ENCODE measurements at places on chromosomes 4 and X.
A peak's percentile ranks its signal among the peaks of the same experiment; 100 is the strongest.

DNA sequence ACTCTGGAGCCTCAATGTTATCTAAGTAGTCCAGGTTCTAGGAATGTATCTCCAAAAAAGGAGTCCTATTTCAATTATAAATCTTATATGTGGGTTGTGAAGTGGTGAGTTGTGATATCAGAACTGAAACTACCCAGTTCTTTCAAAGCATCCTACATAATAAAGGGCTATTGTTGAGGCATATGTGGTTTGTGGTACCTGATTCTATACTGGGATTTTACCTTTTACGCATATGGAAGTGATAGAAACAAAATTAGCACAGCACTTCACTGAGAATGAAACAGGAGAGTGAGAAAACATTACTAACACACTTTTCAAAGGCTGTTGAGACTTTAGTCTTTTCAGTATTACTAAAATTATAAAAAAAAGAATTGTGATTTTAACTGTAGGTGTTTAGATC lies 417.7 kb upstream of the GALNT7 start:
- DNase-seq = no peak

DNA sequence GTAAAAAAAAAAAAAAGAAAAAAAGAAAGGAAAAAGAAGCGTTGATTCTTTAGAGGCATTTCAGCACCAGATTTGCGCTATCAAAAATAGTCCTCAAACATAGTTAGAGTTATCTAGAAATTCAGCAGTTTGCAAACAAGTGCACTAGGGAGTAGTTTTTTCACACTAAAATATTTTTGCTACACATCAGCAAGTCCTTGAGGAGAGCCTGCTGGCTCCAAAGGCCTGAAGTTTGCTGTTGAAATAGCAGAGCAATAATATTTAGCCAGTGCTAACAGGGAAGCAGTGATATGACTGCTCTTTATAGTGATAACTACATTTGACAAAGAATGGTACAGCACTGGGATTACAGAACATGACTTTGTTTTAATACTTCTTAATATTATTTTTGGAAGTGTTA lies 472.2 kb downstream of the PCDH7 start:
- DNase-seq = no peak

DNA sequence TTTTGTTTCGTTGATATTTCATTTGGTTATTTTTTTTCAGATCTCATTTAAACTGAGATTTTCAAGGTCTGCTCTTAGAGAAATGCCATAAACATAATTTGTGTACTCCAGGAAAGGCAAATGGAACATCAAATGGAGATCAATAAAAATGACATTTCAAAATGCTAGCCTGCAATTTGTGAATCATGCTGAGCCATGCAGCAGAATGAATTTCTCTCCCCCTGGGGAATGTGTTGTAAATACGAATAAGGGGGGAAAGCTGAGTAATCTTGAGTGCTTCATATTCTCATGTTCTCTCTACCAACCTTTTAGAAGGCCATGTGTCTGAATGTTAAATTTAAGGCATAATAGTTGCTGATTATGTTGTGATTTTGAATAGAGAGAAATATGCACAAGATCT lies 7.8 kb downstream of the ZCCHC4 start:
- peak; percentile 21 for DNase-seq

DNA sequence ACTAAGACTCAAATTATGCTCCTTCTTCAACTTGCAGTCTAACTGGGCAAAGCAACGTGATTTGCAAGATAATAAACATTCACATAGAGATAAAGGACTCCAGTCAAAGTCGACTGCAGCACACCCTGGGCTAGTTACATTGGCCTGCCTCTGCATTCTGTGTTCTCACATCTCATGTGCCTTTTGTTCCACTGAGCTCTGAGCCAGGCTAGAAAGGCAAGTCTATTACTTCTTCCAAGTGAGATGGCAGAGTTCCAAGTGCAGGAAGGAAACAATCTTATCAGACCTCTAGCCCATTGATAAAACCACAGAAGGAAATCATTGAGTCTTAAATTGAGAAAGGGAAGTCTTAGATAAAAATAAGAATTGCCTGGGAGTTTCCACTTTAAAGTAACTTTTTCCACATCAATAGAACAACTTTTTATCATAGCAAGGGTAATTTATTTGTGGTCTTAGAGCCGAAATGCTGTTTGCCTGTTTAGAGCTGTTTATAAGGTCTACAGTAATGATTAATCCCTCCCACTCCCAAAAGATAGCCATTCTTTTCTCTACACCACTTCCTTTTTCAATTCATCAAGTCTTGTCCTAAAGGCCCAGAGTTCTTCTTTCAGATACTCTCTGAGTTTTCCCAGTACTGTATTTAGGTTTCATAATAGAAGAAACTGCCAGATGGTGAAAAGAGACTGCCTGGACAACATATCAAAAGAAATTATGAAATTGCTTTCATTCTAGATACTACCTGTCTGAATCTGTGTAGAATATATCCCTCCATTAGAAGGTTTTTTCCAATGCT lies 200.2 kb downstream of the GUCY2F start:
- DNase-seq = no peak

DNA sequence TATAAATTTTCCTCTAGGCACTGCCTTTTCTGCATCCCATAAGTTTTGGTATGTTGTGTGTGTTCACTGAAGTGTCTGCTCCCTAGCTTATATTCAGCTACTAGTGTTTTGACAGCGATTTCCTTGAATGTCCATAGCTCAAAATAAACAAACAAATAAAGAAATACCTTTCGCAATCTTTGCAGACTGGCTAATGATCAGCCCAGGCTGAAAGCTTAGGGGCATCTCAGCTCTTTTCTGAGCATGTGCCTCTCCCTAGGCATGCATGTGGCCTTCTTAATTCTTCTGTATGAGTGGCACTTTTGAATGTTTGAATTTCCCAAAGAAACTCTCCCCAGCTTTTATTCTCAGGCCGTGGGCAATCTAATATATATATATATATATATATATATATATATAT lies 44.6 kb upstream of the SHROOM4 start:
- no peak for DNase-seq

DNA sequence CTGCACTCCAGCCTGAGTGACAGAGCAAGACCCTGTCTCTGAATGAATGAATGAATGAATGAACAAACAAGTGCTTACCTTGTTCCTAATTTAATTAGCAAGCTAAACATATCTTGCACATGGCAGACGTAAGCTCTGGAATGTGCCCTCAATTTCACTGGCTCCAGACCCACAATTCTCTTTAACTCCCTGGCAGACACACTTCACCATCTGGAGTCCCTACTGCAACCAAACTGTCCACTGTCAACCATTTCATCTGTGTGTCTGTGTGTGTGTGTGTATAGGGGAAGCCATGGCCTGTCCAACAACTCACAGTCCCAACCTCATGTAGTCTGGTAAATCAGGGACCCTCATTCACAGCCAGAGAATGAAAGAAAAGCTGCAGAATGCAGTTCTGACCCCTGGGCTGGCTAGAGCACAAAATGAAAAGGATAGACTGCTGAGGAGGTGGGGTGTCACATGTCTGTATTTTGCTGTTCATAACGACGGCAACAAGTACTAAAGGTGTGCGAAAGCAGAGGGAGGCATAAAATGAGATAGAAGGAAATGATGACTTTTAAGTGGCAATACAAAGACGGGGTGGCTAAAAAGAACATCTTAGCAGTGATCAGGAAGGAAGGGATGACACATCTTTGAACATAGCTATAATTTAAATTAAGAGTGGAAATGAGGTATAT lies 114.1 kb downstream of the TSPAN5 start:
- DNase-seq = no peak

DNA sequence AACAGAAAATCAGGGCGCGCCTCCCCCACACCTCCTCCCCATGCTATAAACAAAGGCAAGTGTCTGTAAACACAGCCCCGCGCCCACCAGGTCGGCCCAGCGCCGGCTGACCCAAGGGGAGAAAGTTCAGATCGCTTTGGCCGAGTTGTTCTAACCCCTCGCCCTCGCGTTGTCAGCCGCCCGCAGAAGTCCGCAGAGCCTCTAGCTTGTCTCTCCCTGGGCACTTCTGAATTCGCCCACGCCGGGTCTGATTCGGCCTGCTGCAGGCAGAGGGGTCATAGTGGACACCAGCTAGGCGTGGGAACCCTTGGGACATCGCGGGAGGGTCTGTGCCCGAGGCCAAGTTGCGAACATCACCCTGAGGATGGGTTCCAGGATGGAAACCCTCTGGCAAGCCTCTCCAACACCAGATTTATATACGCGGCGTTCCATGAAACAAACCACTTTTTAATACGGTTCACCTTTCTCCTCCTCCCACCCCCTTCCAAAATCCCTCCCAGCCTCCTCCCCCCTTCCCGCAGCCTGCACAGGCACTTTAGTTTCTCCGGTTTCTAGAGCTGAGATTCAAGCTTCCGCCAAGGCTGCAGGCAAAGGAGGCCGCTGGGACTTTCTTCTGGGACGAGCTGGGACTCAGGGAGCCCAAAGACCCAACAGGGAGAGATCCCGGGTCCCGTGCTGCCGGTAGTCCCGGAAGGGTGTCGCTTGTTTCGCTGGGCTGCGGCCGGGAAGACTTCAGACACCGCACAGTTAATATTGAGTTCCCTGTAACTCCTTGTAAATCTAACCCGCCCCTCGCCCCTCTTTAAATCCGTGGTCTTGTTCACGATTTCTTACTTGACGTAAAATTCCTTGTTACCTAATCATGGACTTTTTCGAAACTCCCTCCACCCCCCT lies 4.7 kb downstream of the HAND2 start:
- DNase-seq = no peak

DNA sequence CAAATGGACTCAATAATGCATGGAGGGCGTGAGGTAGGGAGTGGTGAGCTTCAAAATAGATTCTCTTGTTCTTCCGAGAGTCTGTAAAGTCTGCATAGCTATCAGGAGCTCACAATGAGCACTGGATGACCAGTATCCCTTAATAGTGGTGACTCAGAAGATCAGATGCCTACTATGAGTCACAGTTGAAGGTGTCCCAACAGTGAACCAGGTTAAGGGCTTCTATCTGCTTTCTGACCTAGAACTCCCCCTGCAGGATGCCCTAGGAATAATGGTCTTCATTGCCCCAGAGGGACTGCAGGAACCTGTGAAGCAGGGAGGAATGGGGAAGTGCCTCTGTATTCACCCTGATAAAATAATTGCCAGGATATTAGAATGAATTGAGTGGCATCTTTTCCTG lies 22.1 kb downstream of the DGKK start:
- no peak for DNase-seq

GRCh38 chr4:28004520-28004919 lies 1143.9 kb downstream of the STIM2 start:
- no peak for DNase-seq
